ENCODE measurements at places on chromosomes 7 and 10.

DNA sequence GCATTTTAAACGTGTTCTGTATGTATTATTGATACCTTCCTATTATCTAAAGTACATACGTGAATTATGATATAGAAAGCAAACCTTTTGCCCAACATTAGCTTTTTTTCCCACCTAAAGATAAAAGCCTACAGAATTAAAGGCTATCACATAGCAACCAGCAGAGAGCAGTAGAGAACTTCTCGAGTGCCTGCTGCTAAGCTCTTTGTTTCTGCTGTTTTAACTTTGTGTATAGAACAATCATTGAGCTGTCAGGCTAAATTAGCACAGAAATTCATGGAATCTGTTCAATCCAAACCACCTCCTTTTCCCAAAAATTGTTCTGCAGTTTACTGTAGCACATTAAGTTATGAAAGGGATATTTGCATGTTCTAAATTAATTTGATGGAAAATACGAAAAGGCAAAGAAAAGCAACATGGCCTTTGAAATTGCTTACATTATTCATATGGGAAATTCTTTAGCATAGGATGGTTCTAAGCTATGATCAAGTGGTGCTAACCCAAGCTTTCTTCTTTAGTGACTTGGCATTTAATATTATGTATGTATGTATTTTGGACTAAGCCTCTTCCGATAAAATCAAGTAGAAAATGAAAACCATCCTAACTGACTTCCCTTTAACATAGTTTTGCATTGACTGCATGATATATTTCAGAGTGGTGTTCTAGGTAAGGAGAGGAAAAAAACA, 1288.5 kb downstream of the GATA3 start:
- DNase-seq, result peak; percentile 48

- no peak for DNase-seq
These were observed 193.9 kb upstream of the PPP2R2D start for GRCh38 chr10:131706952-131707351.

GRCh38 chr10:49300140-49300974, 1.4 kb downstream of the C10orf71 start:
- DNase-seq, result no peak

- DNase-seq, result no peak
These were observed 75.2 kb downstream of the USP6NL start for GRCh38 chr10:11536228-11536627.

- peak; percentile 85 for DNase-seq
These were observed 30.7 kb upstream of the EPC1 start for GRCh38 chr10:32377458-32378259.

GRCh38 chr10:125103466-125103865, 56.9 kb downstream of the CTBP2 start:
- no peak for DNase-seq

- DNase-seq, result no peak
These were observed 9.5 kb downstream of the RAB18 start for GRCh38 chr10:27513451-27514191.

DNA sequence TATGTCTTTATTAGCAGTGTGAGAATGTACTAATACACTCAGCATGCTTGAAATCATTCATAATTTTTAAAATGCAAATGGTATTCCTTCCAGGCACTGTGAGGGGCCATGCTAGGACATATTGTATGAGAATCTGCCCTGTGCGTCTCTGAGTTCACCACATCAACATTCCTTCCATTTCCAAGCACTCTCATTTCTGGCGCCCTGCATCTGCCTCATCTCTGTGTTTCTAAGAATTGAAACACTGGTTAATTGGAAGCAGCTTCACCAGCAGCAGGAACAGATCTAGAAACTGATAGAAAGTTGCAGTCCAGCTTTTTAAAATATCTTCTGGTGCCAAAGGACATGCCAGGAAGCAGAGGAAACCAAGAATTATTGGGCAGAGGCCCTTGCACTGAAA, 555.9 kb upstream of the DPP6 start:
- no peak for DNase-seq

- DNase-seq, result no peak
These were observed 1167.6 kb downstream of the NXPH1 start for GRCh38 chr7:9600974-9601373.

DNA sequence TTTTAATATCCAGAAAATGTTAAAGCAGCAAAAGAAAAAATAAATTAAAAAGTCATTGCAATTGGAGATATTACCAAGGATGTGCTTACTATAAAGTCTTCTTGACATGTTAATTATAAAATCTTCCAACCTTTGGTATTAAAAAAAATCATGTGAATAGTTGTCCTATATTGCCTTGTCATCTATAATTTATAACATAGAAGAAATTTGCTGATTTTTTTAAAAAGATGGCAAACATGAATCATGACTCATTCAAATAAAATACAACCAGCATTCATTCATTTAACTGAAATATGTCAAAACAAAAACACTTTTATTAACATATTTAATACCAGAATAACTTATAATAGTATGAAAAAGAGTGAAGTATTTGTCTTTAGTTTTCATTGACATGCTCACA, 72.6 kb downstream of the MKX start:
- DNase-seq, result no peak

- DNase-seq, result no peak
These were observed 199.5 kb downstream of the INHBA start for GRCh38 chr7:41503438-41503837.

- DNase-seq, result no peak
These were observed 122.2 kb downstream of the NPY start for GRCh38 chr7:24406053-24406788.

DNA sequence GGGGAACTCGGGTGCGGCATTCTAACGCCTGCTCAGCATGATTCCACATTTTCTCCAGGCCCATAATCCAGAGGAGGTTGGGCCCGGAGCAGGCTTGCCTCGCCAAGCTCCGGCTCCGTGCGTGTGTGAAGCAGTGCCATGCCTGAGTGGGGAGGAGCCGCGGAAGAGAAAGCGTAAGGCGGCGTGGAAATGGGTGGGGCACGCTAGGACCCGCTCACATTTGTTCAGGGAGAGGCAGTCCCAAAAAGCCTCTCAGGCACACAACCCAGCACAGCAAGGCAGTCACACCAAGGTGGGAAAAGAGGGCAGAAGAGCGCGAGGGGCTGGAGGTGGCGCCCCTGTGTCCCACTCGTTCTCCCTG, 695 bp upstream of the VDAC2 start:
- peak; percentile 50 for DNase-seq

DNA sequence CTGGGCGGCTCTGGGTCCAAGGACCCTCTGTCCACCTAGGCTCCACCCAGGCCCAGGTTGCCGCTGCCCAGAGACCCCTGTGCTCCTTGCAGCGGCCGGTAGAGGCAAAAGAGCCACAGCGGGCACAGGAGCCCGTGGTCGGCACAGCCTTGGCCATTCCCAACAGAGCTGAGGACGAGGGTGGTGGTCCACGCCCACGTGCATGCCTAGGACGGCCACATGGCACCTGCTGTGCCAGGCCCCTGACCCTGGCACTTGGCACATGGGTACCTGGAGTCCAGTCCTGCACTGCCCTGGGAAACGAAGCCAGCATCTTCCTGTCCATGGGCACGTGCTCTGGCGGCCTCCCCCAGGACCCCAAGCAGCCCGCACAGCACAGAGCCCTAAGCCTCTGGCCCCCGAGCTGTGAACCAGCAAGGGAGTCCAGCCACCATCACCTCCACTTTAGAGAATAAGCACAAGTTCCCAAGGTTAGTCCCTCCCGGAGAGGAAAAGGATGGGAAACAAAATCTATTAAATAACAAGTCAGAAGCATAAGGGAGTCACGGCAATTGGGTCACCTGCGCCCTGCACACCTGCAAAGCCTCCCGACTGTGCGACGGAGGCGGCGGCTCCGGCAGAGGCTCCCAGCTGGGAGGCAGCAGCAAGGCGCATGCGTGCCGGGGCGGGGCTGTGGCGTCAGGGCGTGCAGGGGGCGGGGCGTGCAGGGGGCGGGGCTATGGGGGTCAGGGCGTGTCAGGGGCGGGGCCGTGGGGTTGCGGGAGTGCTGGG, 59.1 kb downstream of the STK32C start:
- no peak for DNase-seq
